Stimulated activated CD4-positive, alpha-beta T cell treated with anti-CD3 and anti-CD28 coated beads, TNF-alpha, amount 100 ng/mL, for 1 hour (primary cell): ENCODE measurements at places on chromosomes 7 and 10.

DNA sequence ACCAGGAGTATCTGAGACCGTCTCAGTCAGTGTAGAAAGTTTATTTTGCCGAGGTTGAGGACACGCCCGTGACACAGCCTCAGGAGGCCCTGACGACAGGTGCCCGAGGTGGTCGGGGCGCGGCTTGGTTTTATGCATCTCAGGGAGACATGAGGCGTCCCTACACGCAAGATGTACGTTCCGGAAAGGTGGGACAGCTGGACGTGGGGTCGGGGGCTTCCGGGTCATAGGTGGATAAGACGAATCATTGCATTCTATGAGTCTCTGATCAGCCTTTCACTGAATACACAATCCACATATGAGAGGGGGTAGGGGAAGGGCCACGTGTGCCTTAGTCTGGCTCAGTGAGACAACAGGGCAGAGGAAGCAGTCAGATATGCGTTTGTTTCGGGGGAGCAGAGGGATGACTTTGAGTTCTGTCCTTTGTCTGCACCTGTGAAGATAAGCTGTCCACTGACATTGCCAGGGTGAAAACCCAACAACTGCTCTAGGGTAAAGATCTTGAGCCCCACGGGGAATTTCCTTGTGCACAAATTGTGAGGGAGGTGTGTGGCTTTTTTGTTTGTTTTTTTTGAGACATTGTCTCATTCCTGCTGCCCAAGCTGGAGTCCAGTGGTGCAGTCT is 66.2 kb downstream of the DNAJB6 start:
- no peak for DNase-seq

GRCh38 chr10:88039496-88040200 is 176.2 kb downstream of the PTEN start:
- DNase-seq = no peak

- DNase-seq = no peak
Measured at GRCh38 chr7:29400437-29400836, 163.2 kb upstream of the PRR15 start.

- DNase-seq = no peak
Measured at GRCh38 chr10:130425169-130425568, 289.0 kb downstream of the GLRX3 start.

DNA sequence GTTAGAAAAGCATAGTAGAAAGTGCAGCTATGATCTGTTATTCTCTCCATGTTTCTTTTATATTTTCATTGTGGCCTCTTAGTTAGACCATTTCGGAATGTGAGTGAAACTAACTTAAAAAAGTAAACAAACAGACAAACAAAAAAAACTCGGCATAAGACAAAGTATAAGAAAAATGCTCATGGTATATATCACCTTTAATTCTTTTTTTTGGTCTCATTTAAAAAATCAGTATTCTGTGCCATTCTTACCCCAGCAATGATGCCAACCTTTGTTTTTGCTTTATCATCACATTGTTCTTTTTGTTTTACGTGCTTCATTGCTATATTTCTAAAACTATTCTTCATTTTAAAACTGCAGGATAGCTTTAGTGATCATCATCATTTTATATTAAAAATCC is 2.8 kb upstream of the TMEM229A start:
- no peak for DNase-seq

GRCh38 chr10:59107147-59107546 is 69.3 kb upstream of the PHYHIPL start:
- no peak for DNase-seq

DNA sequence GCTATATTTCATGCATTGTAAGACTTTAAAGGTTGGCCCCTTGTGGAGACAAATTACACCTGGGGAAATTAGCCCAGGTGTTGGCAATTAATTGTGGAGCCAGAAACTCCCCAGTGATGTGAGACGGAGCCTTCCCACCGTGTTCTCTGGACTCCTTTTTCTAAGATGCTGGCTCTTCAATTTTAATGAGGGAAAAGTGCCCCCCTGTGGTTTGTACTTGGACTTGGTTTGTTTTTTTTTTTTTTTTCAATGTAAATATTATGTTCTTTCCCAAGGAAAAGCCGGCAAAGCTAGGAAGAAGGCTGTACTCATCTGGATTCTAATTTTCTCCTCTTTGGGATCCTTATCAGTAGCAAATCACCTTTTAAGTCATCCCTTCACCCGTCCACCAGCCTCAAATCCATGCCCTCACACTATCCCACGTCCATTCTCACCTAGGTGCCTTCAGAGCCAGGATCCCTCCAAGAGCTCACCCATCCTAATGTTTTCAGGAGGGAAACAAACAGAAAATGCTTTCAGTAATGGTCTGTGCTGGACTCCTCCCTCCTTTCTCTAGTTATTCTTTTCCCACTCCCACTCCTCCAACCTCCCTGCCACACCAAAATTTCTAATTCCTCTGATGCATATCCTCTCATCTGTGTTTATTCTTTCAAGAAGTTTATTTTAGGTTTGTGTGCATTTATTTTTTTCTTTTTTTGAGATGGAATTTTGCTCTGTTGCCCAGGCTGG is 20.4 kb upstream of the ST8SIA6 start:
- DNase-seq = no peak

- no peak for DNase-seq
Measured at GRCh38 chr10:121591186-121591585, 7.1 kb downstream of the FGFR2 start.

GRCh38 chr10:108515821-108516220 is 1351.3 kb upstream of the SORCS1 start:
- DNase-seq = no peak

- DNase-seq = no peak
Measured at GRCh38 chr10:103820101-103821062, 35.0 kb downstream of the SH3PXD2A start.

- no peak for DNase-seq
Measured at GRCh38 chr10:31581741-31582323, 262.8 kb downstream of the ZEB1 start.

GRCh38 chr10:74593470-74593869 is 232.9 kb upstream of the KAT6B start:
- no peak for DNase-seq

DNA sequence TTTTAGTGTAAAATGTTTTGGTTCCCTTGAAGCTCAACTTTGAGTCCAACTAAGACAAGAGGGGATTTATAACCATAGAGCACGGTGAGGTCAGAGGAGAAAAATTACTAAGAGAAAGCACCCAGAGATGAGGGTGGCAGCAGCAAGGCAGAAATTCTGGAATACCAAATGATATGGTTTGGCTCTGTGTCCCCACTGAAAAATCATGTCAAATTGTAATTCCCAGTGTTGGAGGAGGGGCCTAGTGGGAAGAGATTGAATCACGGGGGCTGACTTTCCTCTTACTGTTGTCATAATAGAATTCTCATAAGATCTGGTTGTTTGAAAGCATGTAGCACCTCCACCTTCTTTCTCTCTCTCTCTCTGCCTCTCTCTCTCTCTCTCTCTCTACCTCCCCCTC is 19.4 kb upstream of the AKR1C1 start:
- DNase-seq = no peak

- DNase-seq = peak; percentile 34
Measured at GRCh38 chr7:142854372-142855113, at the start of gene EPHB6. EPHB6 (plus strand) TSS chr7:142855076; CDS start chr7:142863228, 8,152 bp downstream.

DNA sequence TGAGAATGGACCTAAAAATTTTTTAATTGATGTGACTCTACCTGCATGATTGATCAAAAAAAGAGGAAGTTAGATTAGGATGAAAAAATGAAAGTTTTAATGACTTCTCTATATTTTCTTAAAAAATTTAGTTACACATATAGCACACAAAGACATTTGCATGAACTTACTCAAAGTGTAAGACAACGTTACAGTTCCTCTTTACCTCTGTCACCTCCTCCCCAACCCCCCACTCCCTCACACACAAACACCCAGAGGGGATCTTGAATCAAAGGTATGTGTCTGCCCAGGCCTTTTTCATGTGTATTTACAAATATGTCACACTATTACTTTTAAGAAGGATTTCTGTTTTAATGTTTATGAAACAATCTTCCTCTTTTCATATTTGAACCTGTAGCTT is 20.6 kb upstream of the CDCA7L start:
- no peak for DNase-seq

GRCh38 chr10:127715782-127716378 is 21.1 kb upstream of the FOXI2 start:
- DNase-seq = no peak

GRCh38 chr7:105268056-105268455 is 120.7 kb downstream of the SRPK2 start:
- DNase-seq = no peak

- no peak for DNase-seq
Measured at GRCh38 chr7:98514211-98515031, 102.7 kb upstream of the NPTX2 start.

DNA sequence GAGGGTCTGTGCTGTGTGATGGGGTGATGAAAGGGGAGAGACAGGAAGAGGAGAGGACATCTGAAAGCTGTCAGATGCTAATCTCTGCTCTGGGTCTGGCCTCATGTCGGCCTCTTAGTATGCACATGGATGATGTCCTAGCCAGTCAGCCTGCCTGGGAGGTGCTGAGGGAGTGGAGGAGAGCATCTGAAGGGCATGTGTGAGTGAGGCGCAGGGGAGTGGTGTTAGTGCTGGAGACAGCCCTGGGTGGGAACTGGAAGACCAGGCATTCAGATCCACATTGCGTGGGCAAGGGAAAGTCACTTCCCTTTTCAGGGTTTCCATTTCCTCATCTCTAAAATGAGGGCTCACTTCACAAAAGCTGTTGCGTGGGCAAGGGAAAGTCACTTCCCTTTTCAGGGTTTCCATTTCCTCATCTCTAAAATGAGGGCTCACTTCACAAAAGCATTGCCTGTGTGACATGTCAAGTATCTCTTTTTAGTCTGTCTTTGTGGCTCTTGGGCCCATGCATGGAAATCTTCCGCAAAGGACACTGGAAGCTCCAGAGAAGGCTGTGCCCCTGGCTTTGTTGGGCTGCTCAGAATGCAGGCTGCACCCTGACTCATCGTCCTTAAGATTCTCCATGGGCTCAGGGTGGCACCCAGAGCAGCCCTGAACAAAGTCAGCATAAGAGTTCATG is 10.0 kb downstream of the SFTPD start:
- no peak for DNase-seq

DNA sequence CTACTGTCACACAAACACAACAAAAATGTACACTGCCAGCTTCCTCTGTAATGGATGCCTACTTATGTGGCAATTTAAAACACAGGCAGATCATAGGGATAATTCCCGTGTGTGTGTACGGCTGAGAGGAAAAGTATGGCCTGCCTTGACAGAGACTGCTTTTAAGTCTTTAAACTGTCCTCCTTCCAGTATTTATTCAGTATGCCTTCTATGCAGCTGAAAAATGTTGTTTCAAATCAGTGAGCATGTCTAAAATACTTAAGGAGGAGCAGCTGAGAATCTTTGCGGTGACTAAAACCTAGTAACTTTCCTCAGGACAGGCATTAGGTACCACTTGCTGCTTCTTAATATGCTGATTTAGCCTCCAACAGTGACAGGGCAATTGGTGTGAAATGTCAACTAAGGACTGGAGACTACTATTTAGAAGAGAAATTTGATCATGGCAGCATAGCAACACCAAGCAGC is 126.3 kb downstream of the CACNA2D1 start:
- DNase-seq = no peak

- DNase-seq = no peak
Measured at GRCh38 chr7:103343758-103344452, 662 bp downstream of the DNAJC2 start.

DNA sequence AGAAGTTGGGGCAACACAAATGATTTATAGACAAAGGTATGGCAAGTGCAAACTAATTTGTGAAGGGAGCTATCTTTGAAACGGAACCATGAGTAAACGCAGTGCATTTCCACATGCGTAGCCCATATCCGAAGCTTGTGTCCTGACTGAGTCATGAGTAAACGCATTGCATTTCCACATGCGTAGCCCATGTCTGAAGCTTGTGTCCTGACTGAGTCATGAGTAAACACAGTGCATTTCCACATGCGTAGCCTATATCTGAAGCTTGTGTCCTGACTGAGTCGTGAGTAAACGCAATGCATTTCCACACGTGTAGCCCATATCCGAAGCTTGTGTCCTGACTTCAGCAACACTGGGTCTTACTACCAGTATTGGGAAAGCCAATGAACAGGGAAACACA is 95.0 kb downstream of the CELF2 start:
- no peak for DNase-seq

DNA sequence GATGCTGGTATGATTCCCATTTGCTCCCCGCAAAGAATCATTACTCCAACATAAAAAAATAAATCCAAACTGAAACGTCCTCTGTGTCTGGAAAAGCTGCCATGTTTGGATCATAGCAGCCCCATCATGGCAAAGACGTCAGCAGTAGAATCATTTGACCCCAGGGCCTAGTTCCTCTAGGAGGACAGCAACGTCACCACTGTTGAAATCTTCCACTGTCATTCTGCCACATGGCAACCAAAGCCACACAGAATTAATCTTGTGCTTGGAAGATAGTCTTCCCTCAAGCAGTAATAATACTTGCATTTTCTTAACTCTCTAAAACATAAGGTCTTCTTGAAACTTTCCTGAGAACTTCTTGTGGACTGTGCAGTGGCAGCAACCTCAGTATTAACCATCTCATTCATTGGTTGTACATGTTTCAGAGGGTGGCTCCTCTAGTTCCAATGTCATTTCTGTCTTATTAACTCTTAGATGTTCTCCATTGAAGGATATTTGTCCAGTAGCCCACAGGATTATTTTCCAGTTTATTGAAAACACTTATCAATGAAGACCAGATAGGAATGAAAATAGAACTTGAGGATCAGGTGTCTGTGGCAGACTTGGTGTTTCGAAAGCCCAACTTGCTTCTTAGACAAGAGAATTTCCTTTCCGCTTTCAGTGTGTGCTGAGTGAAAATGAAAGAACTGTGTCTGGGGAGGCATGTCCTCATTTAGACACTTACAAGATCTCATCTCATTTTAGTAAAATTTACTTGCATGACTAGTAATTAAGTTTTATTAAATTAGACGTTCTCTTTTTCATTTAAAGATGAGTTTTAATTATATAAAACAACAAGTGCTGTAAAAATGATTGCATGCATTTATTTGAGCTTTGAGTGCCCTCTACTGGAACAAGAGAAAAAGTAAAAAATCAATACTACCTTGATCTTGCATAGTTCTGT is 28.9 kb upstream of the INHBA start:
- DNase-seq = no peak

DNA sequence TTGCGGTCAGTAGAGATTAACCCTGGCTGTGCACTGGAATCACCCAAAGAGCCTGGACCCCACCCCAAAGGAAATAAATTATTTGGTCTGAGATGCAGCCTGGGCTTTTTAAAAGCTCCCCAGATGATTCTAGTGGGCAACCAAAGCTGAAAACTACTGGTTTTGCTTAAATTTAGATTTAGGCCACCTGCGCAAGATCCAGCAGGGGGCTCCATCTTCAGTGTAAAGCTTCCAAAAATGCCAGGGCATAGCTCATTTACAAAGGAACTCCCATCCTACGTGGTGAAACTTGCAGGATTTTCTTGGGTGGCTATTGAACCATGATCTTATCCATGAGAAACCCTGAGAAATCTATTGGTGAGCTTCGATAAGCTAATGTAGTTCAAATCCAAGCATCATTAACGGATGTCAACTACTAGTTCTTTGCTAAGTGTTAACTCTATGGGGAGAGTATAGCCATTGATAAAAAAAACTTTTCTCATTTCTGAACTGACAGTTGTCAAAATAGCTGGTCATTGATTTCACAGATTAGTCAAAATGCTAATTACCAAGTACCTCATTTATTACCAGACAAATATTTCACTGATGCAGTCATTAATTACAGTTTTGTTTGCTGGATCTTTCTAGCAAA is 315.3 kb downstream of the LHFPL3 start:
- no peak for DNase-seq
